Neural crest cell (in vitro differentiated cells): ENCODE measurements at places on chromosomes 7 and 10. TPM values are rescaled to one million over a fixed set of nuclear protein-coding genes. Genes with fewer than 3 reads are reported as not detected.
A peak's percentile ranks its signal among the peaks of the same experiment; 100 is the strongest.

Gene EPO
- 0.23 and 0.30 TPM in 2 replicates for total RNA-seq

Gene POLR3A
- total RNA-seq = 28.9 and 31.4 TPM in 2 replicates

Gene GIMAP7
- not detected in 2 replicates for total RNA-seq

DNA sequence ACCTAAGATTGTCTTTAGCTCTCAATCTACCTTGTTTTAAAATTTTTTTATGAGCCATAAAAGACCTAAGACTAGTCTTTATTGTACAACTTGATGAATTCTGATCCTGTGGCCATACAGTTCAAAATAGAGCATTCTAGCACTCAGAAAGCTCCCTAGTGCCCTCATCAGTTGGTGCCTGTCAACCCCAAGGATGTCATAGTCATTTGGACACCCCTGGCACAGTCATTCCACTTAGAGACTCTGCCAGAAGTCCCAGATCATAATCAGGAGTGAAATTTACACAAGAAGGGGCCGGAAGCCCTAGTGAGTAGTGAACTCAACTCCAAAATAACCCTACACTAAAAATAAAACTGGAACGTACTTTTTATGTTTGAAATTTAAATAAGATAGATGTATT is 80.0 kb upstream of the INSIG1 start:
- no peak for DNase-seq

GRCh38 chr7:116249969-116250553 is 39.7 kb downstream of the TES start:
- DNase-seq = no peak

DNA sequence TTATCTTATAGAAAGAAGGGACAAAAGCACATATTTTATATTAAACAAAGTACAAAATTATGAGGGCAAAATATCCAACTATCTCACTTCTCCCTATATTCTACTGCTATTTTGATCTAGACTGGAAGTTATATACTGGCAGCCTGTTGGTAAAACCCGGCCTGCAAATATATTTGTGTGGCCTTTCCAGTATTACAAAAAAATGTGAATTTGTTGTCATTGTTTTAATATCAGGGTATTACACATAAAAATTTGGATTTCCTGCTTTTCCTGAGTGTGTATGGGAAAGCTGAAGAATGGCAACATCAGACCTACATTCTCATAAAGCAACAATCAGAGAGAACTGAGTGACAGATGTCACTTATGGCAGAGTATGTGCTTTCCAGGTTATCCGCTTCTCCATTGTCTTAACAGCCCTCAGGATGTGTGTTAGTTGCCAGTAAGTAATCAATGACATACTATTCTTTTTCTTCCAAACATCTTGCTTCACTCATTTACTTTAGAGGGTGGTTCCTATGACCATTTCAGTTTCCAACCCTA is 7.3 kb downstream of the SYPL1 start:
- no peak for DNase-seq

GRCh38 chr10:92688927-92689662 is 660 bp upstream of the HHEX start:
- DNase-seq = peak; percentile 31
